Stimulated activated CD8-positive, alpha-beta memory T cell treated with anti-CD3 and anti-CD28 coated beads, Interleukin-2, amount 100 ng/mL, for 1 hour (primary cell): ENCODE measurements at places on chromosomes 2 and 18.

- peak; percentile 4 for DNase-seq
These were observed 66.8 kb upstream of the ASAP2 start for GRCh38 chr2:9139491-9140443.

GRCh38 chr2:221134718-221135117, 437.4 kb downstream of the EPHA4 start:
- DNase-seq: no peak

GRCh38 chr18:42184685-42185477, 229.8 kb downstream of the PIK3C3 start:
- no peak for DNase-seq

DNA sequence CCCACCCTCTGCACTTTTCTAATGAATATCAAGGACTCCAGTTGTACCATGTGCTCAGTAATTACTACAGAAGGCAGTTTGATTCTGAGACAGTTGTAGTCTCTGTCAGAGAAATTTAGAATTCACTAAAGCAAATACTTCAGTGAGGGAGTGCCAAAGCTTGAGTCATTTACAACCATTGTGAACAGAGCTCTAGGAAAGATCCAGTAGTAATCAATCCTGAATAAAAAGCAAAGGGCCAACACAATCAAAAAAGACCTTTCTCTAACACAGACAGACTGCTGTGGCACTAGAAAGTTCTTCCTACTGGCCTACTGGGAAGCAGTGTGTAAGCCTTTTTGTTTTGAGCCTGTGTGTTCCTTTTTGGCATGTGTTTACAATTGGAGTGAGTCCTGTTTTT, 135.6 kb upstream of the UNC80 start:
- no peak for DNase-seq

- no peak for DNase-seq
These were observed 46.3 kb upstream of the DARS1 start for GRCh38 chr2:136031711-136032110.

DNA sequence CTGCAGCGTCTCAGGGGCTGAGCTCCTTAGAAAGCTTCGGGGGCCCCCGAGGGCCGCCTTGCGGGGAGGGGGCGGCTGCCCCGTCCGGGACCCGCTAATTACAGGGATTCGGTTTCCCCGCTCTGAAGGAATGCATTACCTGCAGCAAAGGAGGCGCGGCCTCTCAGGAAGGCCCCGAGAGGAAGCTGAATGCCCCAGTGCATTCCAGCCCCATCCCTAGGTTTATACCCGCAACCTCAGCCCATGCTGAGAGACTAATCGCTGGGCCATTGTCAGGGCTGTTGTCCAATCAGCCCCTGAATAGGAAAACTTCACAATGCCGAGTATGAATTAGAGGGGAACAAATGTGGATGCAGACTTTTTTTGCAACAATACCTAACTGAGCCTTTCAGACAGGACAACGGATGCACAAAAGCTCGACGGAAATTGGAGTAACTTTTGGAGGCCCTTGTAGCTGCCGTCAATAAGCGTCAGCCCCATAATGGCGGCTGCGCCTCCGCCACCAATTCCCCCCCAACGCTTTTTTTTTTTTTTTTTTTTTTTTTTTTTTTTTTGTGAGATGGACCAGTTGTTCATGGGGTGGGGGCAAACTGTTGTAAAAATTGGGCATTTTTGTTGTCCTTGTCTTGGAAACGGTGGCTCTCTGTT, 138.6 kb upstream of the SIX3 start:
- DNase-seq: no peak

GRCh38 chr2:207035875-207036274, 96.6 kb downstream of the CPO start:
- no peak for DNase-seq

GRCh38 chr2:66573416-66573815, 138.5 kb downstream of the MEIS1 start:
- no peak for DNase-seq

DNA sequence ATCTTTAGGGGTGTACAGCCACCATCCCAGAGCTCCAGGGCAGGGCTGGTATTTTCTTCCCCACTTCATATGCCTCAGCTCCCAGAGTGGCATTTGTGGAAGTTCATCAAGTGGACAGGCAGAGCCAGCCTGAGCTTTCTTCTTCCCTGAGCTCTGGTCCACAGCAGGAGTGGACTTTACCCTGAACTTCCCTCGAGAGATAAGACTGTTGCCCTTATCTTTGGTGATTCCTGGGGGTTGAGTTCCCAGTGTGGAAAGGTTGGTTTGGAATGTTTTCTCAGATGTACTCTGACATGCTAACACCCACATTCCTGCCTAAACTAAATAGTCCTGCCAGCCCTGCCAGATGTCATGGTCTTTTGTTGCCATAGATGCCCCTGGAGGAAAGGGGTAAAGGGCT, 62.0 kb upstream of the LGALSL start:
- DNase-seq: no peak

DNA sequence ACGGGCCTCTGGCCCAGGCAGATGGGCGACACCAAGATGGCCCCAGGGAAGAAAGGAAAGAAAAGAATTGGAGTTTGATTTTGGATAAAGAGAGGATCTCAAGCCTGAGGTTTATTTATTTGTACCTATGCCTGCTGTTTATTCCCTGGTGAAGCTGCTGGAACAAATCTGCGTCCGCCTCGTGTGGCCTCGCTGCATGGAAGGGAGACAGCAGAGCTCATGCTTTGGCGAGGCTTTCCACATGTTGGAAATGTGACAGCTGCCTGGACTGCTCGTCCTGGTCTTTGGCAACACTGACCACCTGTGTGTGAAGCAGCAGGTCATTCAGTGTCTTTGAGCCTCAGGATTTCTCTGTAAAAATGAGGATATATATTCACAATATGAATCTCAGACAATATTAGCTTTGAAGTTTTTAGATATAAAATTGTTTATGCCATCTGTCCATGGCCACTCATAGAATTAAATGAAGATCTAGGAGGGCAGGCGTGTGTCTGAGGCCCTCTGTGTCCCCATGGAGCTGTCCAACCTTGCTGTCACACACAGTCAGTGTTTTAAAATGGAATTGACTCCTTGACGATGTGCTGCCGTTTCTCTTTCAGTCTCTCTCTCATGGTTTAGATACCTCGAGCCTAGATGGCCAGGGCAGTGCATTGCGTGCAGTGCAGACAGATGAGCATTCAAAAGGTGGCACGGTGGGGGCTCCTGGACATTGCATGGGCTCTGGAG, 94.3 kb downstream of the SOCS6 start:
- no peak for DNase-seq

DNA sequence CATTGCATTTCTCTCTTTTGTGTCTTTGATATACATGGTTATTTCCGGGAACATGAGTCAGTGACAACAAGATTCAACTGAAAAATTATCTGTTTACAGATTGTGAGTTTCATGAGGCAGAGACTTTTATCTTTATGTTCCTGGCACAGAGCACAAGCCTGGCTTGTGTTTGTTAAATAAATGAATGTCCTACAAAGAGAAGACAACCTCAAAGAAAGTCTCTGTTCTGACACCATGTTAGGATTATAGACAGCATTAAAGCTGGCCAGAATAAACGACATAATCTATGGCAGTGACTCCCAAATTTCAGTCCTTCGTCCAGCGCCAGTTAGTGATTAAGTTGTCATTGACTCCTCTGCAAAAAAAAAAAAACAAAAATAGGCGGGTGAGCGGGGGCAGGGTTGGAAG, 97.4 kb upstream of the DNAJC10 start:
- no peak for DNase-seq

DNA sequence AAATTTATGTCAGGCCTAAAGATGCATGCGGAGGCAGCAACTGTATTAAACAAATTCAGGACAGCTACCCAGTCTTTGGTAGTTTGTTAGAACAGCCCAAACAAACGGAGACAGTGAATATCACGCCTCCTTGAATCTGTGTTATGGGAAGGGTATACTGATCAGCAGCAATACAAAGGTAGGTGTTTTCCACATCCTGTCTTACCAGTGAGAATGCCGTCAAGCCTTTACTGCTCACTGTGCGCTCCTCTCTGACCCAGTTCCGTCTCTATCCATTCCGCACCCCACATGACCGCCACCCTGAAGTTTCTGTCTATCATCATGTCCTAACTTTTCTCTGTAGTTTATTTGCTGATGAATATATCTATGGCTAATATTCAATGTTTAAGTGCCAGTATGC, 473.3 kb downstream of the LPIN1 start:
- DNase-seq: no peak

- DNase-seq: no peak
These were observed 32.7 kb downstream of the VSNL1 start for GRCh38 chr2:17573085-17573803.

DNA sequence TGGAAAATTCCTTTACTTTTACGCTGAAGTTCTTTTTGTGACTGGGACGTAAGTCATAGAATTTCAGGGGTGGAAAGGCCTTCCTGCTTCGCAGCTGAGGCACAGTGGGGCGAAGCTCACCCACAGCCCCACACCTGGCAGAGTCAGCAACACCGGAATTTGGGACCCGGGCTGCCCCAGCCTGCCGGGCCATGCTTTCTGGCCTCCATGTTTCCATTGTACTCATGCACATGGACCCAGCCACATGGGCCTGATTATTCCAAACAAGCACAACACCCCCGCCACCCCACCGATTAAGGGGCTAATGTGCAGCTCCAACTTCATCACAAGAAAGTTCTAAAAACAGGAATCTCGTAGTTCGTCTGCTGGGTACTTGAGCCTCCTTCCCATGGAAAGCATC, 82.5 kb downstream of the CABLES1 start:
- DNase-seq: no peak

DNA sequence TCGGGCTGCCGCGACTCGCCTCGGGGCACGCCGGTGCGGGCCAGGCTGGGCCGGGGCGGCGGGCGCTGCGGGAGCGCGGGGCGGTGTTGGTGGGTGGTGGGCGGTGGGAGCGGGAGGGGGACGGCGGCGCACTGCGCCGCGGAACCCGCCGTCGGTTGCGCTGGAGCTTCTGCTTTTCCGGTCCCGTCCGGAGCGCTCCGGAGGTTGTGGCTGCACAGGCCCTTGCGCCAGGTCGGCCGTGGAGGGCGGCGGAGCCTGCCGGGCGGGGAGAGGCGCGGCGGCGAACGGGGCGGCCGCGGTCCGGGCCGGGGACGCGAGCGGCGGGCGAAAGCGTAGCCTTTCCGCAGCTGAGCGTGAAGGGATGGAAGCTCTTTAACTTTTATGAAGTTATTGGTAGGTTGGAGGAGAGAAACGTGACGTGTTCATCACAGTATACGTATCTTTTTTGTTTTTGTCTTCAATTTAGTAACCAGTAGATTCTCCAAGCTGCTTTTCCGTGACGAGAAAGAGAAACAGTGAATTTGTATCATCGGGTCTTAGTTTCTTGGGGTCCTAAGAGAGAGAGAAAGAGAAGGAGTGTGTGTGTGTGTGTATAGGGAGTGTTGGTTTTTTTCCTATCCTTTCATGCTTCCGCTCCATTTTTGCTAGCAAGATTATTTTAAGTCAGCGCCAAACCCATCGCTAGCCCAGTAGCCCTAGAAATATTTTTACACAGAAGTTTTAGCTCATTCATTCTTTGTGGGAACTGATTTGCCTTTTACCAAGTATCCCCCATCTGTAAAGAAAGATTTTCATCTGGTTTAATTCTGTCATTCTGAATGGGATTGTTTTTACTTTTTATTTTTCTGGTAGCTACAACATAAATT, 535 bp downstream of the ATG4B start:
- DNase-seq: no peak

DNA sequence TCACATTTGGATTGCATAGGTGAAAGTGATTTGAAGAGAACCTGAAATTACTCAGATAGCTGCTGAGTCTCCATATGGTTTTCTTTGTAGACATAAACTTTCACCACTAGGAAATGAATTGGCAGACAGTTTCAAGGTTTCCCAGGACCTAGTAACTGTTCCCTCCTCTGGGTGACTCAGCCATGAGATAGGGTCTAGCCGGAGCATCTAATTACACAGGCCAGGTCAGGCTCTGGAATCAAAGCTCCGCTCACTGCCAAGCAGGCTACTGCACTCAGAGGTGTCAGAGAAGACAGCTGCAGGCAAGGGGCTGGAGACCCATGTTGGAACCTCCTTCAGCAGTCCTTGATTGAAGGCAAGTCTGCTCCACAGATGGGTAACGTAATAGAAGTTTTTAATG, 429.2 kb downstream of the TNS1 start:
- DNase-seq: no peak

- peak; percentile 9 for DNase-seq
These were observed 65.8 kb upstream of the CABLES1 start for GRCh38 chr18:23069481-23069880.

DNA sequence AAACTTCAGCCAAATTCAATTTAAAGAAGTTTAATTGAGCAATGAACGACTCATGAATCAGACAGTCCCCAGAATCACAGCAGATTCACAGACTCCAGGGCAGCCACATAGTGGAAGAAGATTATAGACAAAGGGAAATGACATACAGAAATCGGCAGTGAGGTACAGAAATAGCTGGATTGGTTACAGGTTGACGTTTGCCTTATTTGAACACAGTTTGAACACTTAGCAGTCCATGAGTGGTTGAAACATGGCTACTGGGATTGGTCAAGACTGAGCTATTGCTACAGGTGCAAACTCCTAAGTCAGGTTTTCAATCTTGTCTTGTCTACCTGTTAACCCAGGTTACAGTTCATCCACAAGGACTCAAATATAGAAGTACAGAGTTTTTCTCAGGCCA, 169.6 kb downstream of the DLGAP1 start:
- DNase-seq: no peak

- no peak for DNase-seq
These were observed 39.2 kb downstream of the SCN1A start for GRCh38 chr2:166088634-166089033.

- DNase-seq: no peak
These were observed 1085.4 kb upstream of the NRXN1 start for GRCh38 chr2:52117299-52117698.

- DNase-seq: no peak
These were observed 585.0 kb downstream of the NR4A2 start for GRCh38 chr2:155747531-155747930.

DNA sequence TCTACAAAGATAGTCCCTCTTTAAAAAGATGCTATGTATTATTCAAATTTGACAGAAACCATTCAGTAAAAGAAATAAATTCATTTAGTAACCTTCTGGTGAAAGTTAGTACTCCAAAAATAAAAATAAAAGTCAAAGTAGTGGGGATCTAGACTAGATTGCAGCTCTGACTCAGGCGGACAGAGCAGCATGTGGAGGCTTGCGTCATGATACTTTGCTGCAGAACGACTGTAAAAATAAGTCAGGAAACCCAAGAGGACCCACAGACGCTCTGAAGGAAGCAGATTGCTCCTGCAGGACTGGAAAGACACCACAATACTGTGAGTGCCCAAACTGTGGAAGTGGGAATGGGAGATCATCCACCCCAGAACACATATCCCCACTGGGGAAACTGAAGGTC, 301.9 kb downstream of the RIT2 start:
- DNase-seq: no peak

- DNase-seq: no peak
These were observed 84.6 kb downstream of the THADA start for GRCh38 chr2:43511199-43511598.

GRCh38 chr2:179454443-179455171, 190.0 kb upstream of the SESTD1 start:
- DNase-seq: no peak

DNA sequence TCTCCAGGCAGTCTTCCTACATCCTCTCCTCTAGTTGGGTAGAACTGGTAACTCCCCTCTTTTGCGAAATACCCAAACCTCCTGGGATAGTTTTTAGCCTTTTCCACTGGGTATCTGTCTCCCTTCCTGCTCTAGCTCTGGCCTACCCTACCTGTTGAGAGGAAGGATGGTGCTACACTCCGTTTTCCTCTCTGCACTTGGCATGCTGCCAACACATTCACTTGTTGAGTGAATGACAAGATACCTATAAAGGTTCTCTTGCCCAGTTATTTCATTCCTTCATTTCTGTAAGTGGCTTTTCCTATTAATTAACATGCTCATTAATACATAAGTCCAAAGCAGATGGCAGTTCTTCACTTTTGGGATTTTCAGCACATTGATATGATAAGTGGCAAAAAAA, 293.8 kb downstream of the CNTNAP5 start:
- no peak for DNase-seq
